ENCODE measurements at places on chromosomes 12 and 14. TPM values are rescaled to one million over a fixed set of nuclear protein-coding genes. Genes with fewer than 3 reads are reported as not detected.

ACVRL1 gene
- 0.61 TPM for total RNA-seq

TBX3 gene
- 5.2 TPM for total RNA-seq

OTOGL gene
- not detected for total RNA-seq

TAPBPL gene
- 4.5 TPM for total RNA-seq

FIGNL2 gene
- not detected for total RNA-seq

SIX4 gene
- total RNA-seq, result 9.5 TPM

Measured in hair follicular keratinocyte (primary cell).